Stimulated activated CD8-positive, alpha-beta memory T cell treated with anti-CD3 and anti-CD28 coated beads, Interleukin-12 subunit alpha, Interleukin-12 subunit beta, amount 100 ng/mL, for 4 hours (primary cell): ENCODE measurements at places on chromosomes 2 and 18.

DNA sequence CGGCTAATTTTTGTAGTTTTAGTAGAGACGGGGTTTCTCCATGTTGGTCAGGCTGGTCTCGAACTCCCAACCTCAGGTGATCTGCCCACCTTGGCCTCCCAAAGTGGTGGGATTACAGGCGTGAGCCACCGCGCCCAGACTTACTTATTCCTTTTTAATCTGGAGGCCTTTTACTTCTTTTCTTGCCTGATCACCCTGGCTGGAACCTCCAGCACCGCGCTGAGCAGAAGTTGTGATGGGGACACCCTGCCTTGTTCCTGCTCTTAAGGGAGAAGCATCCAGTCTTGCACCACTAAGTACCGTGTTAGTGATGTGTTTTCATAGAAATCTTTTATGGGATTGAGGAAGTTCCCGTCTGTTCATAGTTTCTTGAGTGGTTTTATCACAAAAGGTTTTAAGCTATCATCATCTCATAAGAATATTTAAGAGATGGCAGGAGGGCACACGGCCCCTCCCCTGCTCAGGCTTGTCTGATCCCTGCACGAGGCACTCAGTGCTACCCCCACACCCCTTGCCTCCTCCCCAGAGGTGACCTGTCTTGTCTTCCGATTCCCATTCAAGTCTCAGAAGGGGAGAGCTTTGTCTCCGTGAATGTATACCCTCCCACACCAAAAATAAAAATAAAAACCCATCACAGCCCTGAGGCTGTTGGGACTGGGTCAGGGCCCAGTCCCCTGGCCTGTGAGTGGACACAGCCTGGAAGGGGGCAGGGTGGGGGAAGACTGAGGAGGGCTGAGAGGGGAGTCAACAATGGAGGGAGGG, 65.3 kb upstream of the SMAD7 start:
- no peak for DNase-seq

DNA sequence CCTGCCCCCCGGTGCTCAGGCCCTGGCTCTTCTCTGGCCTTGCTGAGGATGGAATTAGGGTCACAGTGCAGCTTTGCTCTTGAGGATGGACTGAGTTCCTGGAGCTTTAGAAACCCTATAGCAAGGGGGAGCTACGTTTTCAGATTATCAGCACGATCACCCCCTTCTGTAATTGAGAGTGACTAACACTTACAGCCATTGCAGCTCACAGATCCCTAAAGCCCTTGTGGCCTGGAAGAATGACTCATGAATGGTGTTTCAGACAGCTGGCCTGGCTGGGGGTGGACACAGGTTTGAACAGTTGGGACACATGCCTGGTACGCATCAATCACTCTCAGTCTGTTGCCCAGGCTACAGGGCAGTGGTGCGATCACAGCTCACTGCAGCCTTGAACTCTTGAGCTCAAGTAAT, 79.7 kb upstream of the IGFBP5 start:
- no peak for DNase-seq

DNA sequence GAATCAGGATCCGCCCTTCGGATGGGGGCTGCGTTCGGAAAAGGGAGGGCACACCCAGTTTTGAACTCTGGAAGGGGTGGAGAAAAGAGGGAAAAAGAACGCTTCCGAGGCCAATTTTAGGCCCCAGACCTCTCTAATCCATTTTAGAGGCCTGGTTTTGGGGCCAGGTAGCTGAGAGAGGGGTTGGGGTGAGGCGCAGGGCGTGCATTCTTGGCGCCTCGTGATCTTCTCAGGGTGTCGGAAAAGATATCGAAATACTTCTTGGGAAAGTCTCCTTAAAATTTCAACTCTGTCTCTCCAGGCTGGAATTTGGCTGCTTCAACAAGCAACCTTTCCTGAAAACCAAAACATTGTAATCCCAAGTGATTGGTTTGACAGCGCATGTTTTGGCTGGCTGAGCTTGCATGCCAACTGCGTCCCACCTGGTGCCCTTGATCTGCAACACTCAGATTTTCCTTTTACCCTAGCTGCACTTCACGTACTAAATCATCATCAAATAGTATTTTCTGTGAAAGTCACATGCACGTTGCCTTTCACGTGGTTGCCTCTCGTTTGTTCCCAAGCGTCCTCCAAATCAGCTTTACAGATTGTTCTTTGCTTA, 864 bp upstream of the XPO1 start:
- DNase-seq, result peak; percentile 11

DNA sequence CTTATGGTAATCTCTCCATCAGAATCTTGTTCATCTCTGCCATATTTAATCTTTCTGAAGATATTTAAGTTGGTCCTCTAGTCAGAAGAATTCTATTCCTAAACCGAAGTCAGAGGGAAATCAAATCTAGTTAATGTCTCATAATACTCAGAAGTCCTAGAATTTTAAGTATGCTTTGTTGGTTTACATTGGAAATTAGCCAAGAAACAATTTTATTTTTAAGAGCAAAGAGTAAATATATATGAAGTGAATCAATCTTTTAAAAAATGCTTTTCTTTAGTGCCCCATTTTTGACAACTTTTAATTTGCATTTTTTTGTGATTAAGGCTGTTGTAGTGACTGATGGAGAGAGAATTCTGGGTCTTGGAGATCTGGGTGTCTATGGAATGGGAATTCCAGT, 38.1 kb downstream of the ME2 start:
- DNase-seq, result no peak

DNA sequence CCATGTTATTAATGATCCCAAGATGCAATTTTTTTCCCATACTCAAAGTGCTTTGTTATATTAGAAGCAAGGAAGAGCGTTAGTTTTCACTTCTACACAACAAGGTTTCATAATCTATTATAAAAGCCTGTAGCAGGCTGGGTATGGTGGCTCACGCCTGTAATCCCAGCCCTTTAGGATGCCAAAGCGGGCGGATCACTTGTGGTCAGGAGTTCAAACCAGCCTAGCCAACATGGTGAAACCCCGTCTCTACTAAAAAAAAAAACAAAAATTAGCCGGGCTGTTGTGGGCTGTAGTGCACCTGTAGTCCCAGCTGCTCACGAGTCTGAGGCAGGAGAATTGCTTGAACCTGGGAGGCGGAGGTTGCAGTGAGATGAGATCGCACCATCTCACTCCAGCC, 19.0 kb upstream of the SERPINB2 start:
- DNase-seq, result no peak

DNA sequence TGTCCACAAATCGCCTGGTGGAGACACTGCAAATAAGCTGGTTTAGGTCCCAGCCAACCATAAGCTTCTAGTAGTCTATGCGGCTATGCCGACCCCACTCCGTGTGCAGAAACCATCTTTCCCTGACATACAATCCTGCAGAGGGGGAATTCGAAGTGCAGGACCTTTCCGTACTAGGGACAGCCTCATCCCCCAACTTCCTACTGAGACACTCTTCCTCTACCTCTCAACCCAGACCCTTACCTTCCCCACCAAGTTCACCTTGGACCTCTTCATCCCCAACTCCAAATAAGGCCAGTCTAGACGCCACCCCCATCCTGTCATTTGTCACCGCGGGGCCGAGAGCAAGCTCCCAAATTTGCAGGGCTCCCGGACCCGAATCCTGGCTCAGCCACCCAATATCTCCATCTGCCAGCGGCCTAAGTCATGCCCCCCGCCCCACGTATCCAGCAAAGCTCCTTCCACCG, 496 bp downstream of the SUCLG1 start:
- no peak for DNase-seq

DNA sequence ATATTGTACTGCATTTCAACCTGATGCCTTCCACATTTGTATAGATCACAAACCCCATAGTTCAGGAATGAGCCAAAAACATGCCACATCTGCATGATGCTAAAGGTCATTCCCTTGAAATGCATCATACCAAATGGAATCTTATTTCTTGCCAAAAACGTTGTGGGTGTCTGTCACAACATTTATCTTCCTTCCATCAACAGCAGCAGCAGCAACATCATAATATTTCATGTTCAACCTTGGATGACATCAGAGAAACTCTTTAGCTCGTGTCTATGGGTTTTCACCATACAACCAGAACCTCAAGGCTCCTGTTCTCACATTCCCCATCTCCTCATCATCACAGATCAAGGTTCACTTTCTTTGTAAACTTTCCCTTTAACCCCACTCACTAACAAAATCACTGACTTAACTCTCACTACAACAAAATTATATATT, 221.3 kb upstream of the CTAGE1 start:
- no peak for DNase-seq

GRCh38 chr2:71101656-71102055, 28.4 kb downstream of the MCEE start:
- no peak for DNase-seq

- DNase-seq, result no peak
Measured at GRCh38 chr2:165469417-165469816, at the start of gene CSRNP3. CSRNP3 (plus strand) TSS chr2:165469698; CDS start chr2:165595066, 125,368 bp downstream.

DNA sequence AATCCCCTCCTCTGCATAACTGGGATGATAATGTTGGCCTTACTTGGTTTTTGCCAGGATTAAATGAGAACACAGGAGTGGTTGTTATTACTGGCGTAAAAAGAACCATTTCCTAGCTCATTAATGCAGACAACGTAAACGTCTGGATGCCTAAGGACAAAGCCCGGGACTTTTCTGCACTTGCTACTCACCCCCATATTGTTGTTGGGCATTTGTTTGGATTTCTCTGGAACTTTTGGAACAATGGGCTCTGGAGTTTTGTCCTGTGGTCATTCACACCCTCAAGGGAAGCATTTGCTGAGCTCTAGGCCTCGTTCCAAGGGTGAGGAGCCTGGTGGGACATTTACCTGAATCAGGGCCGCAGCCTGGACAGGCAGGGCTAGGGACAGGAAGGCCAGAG, 76.0 kb downstream of the HS1BP3 start:
- no peak for DNase-seq

- no peak for DNase-seq
Measured at GRCh38 chr2:14930441-14930840, 297.9 kb downstream of the LRATD1 start.

DNA sequence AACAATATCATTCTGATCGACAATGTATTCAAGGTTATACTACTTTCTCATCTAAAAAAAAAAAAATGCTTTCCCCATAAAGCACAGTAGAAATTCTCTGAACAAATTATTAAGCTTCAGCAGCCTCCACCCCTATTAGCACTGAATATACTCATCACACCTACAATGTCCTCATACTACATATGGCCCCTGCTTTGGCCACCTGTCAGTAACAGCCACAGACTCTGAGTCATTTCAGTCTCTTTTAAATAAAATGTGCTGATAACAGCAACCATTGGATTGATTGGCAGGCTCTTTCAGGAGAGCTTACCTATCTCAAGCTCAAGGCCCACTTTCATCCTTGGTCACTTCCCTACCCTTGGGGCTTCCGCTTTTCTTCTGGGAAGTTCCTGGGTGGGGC, 236.7 kb downstream of the TMX3 start:
- DNase-seq, result no peak

DNA sequence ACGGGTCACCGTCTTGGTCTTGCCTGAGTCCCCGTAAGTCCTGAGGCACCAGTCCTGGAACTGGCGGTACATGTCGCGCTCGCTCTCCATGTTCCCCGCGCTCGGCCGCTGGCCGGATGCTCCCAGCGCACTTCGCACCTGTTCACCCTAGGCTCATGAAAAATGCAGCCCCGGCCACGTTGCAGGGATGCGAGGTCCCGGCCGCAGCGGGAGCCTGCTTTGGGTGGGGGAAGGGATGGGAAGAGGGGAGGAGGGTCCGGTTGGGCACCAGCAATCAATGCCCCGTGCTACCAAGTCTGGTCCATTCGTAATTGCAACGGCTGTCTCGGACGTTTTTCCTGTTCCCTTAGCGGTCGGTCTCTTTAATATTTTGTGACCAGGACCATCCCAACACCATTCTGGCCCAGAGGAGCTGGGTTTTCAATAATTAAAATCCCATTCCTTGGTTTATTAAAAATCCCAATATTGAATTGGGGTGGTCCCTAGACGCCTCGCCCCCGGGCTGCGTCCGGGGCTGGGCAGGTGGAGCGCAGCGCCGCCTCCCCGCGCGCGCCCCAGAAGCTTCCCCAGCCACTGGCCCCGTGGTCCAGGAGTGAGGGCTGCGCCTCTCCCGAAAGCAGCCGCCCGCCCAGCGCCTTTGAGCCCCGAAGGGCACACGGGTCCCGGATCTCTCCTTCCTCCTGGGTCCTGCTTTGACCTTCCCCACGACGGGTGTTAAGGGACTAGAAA, 1.4 kb downstream of the NOL4 start:
- no peak for DNase-seq

- DNase-seq, result no peak
Measured at GRCh38 chr2:238231809-238232208, 8.0 kb downstream of the HES6 start.

DNA sequence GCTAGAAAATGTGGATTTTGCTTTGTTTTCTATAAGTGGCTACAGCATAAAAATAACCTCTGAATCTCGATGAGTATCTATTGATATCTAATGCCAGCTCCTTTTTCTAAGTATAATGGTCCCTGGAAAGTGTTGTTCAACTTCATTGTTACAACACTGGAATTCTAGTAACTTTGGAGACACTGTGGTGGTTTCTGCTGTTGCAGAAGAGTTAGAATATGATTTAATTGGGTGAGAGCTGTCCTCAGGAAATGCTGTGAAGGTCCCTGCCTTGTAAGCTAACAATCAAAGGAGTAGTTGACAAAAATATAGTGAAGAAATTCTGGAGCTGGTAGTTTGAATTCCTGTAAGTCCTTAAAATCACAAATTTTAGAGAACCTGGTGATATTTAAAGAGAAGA, 62.1 kb downstream of the C18orf63 start:
- no peak for DNase-seq

DNA sequence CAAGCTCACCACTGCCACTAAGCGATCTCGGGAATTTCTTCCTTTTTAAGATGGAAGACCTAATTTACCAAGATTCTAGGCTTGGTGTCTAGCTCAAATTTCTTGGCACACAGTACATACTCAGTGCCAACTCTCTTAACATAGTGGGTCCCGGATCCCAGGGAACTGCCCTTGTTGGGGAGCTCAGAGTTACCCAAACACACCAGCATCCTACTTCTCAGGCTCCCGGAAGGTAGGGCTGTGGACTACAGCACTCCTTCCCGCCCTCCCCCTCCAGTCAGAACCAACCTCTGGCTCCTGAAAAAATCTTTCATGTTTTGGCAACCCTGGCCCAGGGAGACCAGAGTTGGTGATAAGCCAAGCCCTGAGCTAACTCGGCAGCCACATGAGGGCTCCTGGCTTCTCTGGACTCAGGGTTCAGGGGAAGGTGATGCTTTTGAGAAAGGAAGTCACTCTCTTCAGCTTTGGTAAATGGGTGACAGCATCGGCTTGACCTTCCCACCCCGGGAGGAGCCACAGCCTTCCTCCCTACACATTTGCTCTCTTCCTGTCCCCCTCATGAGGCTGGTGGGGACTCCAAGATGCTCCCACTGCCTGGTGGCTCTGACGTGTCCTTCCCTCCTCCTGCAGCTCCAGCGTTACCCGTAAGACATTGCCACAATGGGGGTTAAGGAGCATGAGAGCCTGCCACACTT, 8.8 kb downstream of the ODC1 start:
- DNase-seq, result no peak

DNA sequence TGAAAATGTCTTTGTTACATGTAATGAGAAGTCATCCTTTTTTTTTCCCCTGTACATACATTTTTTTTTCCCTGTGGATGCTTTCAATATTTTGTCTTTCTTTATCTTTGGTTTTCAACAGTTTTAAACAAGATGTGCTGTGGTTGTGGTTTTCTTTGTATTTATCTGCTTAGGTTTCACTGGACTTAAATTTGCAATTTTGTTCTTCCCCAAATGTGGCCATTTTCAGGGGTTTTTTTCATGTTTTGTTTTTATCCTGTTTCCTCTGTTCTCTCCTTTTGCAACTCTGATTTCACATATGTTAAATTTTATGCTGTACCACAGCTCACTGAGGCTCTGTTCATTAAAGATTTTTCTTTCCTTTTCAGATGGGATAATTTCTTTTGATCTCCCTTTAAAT, 41.7 kb downstream of the GALNT1 start:
- DNase-seq, result no peak

GRCh38 chr18:79614211-79614955, 65.2 kb upstream of the CTDP1 start:
- no peak for DNase-seq
